Activated T-cell treated with anti-CD3 and anti-CD28 coated beads for 1 hour (primary cell): ENCODE measurements at places on chromosomes 16 and 17.

DNA sequence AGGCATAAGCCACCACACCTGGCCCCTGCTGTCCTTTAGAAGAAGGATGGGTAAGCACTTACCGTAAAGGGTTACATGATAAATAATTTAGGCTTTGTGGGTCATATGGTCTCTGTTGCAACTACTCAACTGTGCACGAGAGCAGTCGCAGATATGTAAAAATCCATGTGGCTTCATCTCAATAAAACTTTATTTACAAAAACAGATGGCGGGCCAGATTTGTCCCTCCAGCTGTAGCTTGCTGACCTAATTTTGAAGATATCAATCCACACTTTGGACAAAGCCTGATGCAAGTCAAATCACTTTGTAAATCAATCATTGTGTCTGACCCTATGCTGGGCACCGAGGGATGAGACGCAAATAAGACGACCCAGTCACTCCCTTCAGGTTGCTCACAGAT lies 12.1 kb downstream of the TEKT5 start:
- DNase-seq = no peak

- DNase-seq = no peak
Observed at GRCh38 chr16:54060599-54061421, 225.8 kb downstream of the IRX3 start.

DNA sequence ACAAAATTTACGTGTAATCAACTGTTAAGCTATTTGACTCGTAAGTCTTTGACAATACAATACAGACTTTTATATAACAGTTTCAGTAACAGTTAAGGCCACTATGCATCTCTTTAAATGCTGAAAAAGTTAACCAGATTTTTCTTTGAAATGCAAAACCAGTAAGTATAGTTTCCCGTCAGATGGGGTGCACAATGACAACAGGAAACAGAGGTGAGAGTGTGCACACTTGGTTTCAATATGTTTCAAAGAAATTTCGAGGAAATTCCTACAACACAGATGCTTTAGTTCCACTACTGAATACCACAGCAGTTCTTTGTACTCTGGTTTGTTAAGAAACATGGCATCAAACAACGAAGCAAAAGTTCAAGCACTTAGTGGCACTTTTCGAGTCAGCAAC lies 48.4 kb downstream of the RNF157 start:
- no peak for DNase-seq

- DNase-seq = no peak
Observed at GRCh38 chr17:17188586-17188985, 17.5 kb downstream of the PLD6 start.

DNA sequence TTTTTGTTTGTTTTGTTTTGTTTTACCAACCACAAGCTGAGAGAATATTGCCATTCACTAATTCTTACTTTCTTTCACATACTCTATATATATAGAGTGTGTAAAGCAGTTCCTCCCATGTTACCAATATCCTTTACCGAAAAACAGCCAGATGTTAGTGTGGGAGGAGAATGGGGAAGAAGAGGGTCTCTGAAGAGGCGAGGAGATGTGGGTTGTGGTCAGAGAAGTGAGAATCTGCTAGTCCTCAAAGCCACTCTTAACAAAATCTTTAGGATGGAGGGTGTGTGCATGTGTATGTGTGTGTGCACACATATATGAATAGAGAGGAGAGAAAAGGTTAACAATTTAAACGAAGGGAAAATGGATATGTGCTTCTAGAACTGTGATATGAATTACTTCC lies 80.6 kb downstream of the TUBD1 start:
- no peak for DNase-seq
